Stimulated activated CD8-positive, alpha-beta memory T cell treated with anti-CD3 and anti-CD28 coated beads, Interleukin-4, amount 100 ng/mL, for 1 hour (primary cell): ENCODE measurements at places on chromosomes 4 and X.

DNA sequence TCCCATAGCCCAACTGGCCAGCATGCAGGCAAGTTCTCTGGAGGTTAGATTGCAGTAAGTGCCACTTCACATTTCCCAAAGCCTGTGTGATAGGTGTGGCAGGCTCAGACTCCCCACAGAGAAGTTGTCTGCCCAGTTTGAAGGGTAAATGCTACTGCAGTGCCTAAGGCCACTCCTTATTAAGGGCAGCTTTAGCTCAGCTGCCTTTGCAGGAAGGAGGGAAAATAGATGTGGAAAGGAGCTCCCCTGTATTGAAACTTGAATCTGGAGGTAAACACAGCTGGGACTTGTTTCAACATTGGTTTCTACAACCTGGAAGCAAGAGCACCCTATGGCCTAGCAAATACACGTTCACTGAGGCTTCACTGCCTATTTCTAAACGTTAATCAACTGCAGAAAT, 22.4 kb downstream of the NEXMIF start:
- no peak for DNase-seq

- DNase-seq: no peak
Measured at GRCh38 chr4:160928482-160928881, 1235.3 kb downstream of the FSTL5 start.

DNA sequence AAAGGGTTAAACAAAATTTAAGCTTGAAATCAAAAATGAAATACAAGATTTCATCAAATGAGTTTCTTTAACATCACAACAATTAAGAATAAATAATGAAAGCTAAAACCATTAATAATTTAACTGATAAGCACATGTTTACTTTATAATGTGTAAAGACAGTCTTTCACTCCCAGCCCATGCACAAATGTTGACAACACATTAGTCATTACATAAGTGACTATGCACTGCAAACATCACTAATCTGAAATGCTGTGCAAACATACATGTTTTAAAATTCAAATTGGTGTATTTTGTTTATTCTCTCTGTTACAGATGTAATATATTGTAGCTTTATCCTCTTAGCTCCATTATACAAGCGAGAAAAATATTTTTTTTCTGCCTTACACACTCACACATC, 220.6 kb upstream of the CPXCR1 start:
- DNase-seq: no peak

DNA sequence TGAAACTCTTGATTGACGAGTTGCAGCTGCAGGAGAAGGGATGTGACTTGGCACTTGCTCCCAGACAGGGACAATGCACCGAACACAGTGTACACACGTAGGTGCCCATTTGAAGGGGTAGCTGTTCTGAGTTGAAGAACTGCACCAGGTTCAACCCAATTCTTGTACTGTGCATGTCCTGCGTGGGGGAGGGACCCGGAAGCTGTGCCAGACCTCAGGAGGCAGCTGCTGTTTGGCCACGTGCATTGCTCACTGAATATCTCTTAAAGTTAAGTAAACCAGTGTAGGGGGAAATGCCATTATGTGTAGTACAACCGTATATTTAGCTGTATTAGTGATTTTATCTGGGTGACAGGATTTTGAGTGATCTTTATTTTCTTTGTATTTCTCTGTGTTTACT, 12.0 kb upstream of the RBBP7 start:
- no peak for DNase-seq

GRCh38 chr4:2927016-2927695, 36.0 kb downstream of the NOP14 start:
- no peak for DNase-seq

DNA sequence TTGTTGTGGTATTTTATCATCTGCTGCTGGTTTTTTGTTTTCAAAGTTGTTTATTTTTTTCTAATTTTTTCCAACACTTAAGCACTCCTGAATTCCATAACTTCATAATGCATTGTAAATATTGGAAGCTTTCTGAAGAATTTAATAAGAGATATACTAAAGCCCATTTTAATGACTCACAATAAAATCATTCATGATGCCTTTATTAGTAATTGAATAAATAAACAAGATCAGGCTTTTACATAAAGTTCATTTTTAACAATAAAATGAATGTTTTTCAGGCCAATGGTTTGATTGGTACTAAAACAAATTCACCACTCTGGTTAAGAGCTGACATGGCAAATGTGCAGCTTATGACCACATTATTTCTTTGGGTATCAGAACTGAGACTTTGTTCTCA, 408.2 kb upstream of the SMIM31 start:
- no peak for DNase-seq

DNA sequence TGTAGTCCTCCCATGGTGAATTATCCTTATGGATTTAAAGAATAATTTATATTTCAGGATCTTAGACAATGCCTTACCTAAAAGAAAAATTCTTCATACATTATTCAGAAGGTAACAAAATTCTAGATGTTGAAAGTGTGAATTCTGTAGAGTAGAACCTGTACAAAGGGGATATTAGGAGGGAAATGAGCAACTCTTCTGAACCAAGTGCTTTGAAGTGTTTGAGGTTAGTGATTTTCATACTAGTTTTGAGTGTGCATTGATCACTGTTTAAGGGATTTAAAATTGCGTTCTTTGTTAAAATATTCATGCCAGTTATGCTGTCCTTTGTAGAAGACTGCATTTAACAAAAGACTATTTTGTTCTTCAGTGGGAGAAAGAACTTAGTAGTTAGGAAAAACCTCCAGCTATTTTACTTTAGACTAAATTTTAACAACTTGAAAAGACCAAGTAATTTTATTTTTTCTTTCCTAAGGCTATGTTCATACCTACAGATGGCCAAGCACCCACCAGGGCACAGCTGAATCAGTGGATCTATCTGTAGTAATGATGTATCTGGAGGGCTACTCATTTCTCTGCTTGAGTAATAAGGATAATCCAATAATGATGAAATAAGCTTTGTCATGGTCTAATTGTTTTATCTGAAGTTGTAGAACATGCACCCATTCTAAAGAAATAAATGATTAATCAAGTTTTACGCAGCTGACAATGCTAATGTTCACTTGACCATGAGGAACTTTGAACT, 134.3 kb upstream of the RPS6KA6 start:
- no peak for DNase-seq
